ENCODE measurements at places on chromosomes 3 and 15. TPM values are rescaled to one million over a fixed set of nuclear protein-coding genes. Genes with fewer than 3 reads are reported as not detected.

CRYBG3 gene
- total RNA-seq: 46.9 TPM

GOLGA6L7 gene
- not detected for total RNA-seq

SEMA6D gene
- 21.0 TPM for total RNA-seq

CADPS gene
- total RNA-seq: 1.9 TPM

SNX22 gene
- 0.40 TPM for total RNA-seq

UPK1B gene
- not detected for total RNA-seq

CEP19 gene
- 3.4 TPM for total RNA-seq

CNTN4 gene
- total RNA-seq: 2.3 TPM

RPUSD2 gene
- total RNA-seq: 9.2 TPM

FOXL2NB gene
- total RNA-seq: 0.78 TPM

XYLB gene
- total RNA-seq: 2.2 TPM

A4GNT gene
- not detected for total RNA-seq

ETV5 gene
- total RNA-seq: 48.0 TPM

GPR27 gene
- total RNA-seq: not detected

CHRM5 gene
- total RNA-seq: not detected

TRMT10C gene
- total RNA-seq: 33.1 TPM

CASR gene
- not detected for total RNA-seq

TXNRD3 gene
- 6.7 TPM for total RNA-seq

ZCWPW2 gene
- total RNA-seq: 0.39 TPM

ANKRD63 gene
- total RNA-seq: not detected

SACM1L gene
- 13.6 TPM for total RNA-seq

GOLGA8K gene
- not detected for total RNA-seq

BLM gene
- 1.6 TPM for total RNA-seq

CD200R1 gene
- total RNA-seq: not detected

SAMD7 gene
- not detected for total RNA-seq

CCNB2 gene
- 36.6 TPM for total RNA-seq

TIGIT gene
- not detected for total RNA-seq

RBPMS2 gene
- not detected for total RNA-seq

SCN11A gene
- total RNA-seq: under 0.01 TPM

ARNT2 gene
- 4.8 TPM for total RNA-seq

CLCN2 gene
- total RNA-seq: 6.5 TPM

EID1 gene
- 286 TPM for total RNA-seq

HTR3E gene
- total RNA-seq: not detected

PRSS50 gene
- not detected for total RNA-seq

TIMP4 gene
- total RNA-seq: 4.9 TPM

WDR49 gene
- total RNA-seq: 0.13 TPM

SHC4 gene
- total RNA-seq: 1.5 TPM

TMEM158 gene
- total RNA-seq: 25.3 TPM

CPLX3 gene
- 0.48 TPM for total RNA-seq

PRTG gene
- total RNA-seq: 1.6 TPM

MUC13 gene
- total RNA-seq: not detected

TADA3 gene
- 133 TPM for total RNA-seq

All from epithelial cell of alveolus of lung (primary cell).